Nucleus accumbens (tissue), 56 donors: ENCODE measurements at places on chromosomes 7 and 10.
A peak's percentile ranks its signal among the peaks of the same experiment; 100 is the strongest.

- peak; percentile 50 for DNase-seq
These were observed 704 bp downstream of the ZNRF2 start for GRCh38 chr7:30285067-30285535.

DNA sequence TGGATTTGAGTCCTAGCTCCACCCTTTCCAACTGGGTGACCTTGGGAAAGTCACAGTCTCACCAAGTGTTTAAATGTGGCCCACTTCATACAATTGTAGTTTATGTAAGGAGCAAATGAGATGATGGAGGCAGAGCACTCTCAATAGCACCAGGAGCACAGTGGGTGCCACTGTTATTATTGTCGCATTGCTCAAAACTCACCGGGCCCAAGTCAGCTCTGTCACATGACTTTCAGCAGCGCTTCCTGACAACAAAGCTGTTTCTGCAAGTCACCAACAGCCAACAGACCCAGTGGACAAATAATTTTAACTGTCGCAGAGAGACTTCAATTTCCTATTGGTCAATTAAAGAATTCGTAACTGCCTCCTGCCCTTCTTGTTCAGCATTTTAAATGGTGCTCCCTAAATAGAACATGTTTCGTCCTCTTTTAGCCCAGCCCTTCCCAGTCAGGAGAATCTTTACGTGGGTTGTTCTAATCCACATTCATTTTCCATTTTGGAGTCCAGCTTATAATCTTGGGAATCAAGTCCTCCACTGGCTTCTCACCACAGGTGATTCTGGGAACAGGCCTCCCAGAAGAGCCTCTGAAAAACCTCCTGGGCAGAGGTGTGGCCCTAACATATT is 415.6 kb upstream of the NPVF start:
- DNase-seq, result no peak

- DNase-seq, result no peak
These were observed 76.5 kb downstream of the CUBN start for GRCh38 chr10:17053061-17053460.

- no peak for DNase-seq
These were observed 79.4 kb upstream of the PRR15 start for GRCh38 chr7:29484280-29484679.
